Activated naive CD8-positive, alpha-beta T cell treated with anti-CD3 and anti-CD28 coated beads, Interleukin-2, amount 10 ng/mL, durations not matched to agents 7 days and 5 days (primary cell): ENCODE measurements at places on chromosomes 7 and 10. TPM values are rescaled to one million over a fixed set of nuclear protein-coding genes. Genes with fewer than 3 reads are reported as not detected.
A peak's percentile ranks its signal among the peaks of the same experiment; 100 is the strongest.

THNSL1 gene
- 4.7 TPM for total RNA-seq

AZGP1 gene
- not detected for total RNA-seq

AKR1B15 gene
- not detected for total RNA-seq

SUGCT gene
- 0.44 TPM for total RNA-seq

LIPK gene
- not detected for total RNA-seq

PRSS37 gene
- not detected for total RNA-seq

DNA sequence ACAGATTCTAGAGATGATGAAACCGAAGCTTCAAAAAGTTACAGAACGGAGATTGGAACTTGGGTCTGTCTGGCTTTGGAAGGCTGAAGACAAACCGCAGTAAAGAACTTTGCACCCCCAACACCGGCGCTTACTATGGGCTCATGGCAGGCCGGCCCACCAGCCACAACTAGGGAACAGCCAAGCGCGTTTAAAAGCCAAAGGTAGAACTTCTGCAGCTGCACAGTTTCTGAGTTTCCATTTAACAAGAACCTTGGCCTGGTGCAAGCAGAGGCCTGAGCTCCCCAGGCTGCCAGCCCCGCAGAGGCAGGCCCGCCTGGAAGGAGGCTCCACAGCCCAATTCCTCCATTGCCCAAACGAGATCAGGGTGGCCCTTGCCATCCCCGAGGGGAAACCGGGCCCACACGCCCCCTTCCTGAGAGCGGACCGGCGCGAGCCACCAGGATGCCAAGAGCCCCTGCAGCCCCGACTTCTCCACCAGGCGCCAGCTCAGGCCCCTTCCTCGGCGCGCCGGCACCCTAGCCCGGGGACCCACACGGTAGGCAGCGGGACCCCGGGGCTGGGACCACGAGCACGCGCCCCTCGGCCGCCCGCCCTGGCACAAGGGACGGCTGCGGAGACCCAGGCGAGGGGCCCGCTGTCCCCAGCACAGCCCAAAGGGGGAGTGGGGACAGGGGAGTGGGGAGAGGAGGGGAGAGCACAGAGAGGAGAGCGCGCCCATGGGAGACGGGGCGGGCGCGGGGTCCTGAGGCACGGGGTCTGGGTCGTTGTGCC is 566 bp downstream of the MAD1L1 start:
- DNase-seq: peak; percentile 64

DNA sequence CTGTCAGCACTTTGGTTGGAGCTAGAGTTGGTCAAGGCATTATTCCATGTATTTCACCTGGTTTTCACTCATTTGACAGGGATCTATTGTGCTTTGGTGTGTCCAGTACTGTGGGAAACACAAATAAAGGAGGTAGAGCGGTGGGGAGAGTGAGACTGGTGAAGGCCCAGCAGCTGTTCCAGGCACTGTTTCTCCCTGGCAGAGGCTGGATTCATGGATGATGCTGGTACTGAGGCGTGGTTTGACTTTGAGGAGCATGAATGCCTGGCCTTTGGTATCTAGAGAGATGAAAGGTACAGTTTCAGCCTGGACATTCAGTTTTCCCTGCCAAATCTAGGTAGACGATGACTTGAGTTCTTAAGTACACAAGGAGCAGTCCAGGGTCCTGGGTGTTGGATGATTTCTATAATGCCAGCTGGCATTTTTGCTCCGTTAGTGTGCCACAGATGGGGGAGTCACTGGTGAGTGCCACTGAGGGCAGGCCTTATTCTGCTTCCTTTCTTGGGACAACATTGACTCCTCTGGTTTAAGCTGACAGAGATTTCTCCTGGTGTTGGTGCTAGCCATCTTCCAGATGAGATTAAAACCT is 162.2 kb upstream of the BMPER start:
- no peak for DNase-seq

DNA sequence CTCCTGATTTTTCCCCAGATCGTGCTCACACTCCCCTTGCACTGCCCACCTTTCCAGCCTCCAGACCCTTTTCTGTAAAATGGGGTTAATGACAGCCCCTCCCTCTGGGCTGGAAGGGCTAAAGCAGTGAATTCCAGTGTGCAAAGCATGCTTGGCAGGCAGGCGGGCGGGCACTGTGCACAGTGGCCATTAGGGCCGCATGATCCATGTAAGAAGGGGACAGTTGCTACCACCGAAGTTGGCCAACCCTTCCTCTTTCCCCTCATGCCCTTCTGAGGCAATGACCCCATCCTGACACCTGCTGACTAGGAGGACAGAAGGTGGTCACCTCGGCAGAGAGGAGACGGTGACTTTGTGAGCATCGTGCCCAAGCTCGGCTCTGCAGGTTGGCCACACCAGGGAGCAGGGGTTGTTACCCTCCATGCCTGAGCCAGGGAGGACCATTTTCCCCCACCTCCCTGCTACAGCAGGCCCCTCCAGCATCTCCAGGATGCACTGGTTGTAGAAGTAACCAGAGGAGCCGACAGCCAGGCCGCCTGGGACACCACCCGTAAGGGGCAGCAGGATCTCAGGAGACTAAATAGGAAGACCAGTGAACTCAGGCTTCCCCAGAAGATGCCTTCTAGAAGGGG is 166.4 kb downstream of the SLIT1 start:
- DNase-seq: peak; percentile 20

DNA sequence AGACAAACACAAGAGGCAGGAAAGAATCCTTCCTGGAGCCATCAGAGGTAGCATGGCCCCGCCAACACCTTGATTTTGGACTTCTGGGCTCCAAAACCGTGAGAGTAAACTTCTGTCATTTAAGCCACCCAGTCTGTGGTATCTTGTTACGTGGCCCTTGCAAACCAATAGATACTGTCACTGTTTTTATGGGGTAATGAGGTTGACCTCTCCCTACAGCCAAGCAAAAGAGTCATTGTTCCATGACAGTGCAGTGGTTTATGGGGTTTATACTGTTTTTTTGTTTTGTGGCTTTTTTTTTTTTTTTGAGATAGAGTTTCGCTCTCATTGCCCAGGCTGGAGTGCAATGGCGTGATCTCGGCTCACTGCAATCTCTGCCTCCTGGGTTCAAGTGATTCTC is 32.8 kb downstream of the KIAA1549 start:
- DNase-seq: no peak

- DNase-seq: no peak
Observed at GRCh38 chr7:65798111-65799075, 74.5 kb upstream of the VKORC1L1 start.

- DNase-seq: no peak
Observed at GRCh38 chr7:3518546-3518945, 217.5 kb downstream of the SDK1 start.

DNA sequence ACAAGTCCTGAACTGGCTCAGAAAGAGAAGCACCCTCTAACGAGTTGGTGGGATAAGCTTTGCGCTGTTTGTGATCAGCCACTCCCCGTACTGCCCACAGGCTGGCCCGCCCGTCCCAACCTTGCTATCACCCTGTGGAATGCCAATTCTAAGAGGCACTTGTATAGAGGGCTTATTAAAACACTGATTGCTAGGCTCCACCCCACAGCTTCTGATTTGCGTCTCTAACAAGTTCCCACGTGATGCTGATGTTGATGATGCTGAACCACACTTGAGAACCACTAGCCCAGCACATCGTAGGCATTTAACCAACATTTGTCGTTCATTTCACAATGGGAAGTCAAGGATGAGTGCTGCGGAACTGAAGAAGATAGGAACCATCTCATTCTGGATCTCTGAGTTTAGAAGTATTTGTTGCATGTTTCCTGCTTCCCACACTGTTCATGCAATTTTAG is 12.7 kb upstream of the GSAP start:
- DNase-seq: no peak

DNA sequence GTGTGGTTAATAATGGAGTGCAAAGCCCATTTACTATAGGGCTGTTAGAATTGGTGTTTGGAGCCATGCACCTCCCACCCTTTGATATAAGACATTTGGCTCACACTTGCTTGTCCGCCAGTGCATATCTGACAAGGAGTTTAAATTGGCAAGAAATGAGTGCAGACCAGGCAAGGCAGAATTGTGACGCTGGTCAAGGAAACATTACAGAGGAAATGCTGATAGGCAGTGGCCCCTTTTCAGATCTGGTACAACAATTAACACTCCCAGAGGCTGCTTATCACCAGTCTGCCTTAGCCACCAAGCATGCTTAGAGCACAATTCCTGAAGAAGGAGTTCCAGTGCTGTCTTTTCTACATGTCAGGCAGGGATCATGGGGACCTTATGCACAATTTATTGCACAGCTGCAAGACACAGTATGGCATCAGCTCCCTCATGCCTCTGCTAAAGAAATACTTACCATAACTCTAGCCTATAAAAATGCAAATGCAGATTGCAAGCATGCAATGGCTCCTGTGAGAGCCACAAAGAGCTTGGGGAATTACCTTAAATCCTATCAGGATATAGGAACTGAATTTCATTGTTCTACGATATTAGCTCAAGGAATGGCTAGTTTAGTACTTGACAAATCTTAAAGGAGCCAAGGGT is 35.2 kb downstream of the OR13A1 start:
- no peak for DNase-seq

DNA sequence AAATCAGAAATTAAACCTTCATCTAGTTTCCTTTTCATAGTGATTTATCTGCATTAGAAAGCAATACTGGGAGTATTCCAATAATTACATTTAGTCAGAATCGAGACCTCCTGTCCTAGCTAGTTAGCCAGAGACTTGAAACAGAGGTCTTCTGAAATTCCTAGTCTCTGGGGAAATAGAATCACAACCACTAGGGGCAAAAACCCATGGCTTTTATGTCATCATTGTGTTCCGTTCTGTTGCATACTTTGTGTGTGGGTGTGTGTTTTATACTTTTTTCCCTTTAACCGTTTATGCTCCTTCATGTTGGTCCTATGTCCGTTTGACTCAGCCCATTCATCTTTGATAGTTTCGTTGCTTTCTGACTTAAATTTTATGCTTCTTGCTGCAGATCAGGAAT is 79.8 kb downstream of the RALA start:
- DNase-seq: no peak
